Cortex of kidney (tissue), 1 donor: ENCODE measurements at places on chromosomes 13 and 19.

GRCh38 chr13:51781246-51782022 lies 22.5 kb downstream of the DHRS12 start:
- no peak for DNase-seq

GRCh38 chr13:27601803-27602202 lies 18.5 kb downstream of the LNX2 start:
- DNase-seq = no peak

GRCh38 chr19:33721735-33722297 lies 74.9 kb upstream of the KCTD15 start:
- DNase-seq = no peak

DNA sequence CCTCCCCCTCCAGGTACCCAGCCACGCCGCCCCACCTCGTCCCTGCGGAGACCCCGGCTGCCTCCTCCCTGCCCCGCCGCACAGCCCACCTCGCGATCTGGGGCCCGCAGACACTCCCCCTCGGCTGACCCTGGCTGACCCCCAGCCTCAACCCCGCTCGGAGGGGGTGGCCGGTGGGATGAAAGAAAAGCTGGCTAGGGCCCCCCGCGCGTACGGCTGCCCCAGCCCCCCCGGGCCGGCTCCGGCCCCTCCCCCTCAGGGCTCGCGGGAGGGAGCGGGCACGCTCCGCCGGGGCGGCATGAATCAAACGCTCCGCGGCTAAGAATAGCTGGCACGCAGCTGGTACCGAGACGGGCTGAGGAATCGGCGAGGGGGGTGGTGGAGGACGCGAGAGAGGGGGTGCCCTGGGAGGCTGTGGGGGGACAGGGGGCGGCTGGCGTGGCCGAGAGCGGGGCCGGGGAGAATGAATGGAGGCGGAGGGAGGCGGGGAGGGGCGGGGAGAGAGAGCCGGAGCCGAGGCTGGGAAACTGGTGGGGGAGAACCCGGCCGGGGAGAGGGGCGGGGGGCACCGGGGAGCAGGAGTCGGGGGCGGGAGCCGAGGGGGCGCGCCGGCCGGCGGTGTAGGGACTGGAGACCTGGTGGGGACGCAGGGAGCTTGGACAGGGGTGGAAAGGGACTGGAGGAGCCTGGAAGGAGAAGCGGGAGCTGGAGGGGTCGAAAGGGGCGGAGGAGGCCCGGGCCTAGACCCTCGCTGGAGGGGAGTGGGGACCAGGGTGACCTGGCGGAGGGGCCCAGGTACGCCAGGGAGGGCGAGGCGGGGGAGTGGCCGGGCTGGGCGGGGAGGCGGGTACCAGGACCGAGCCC lies 1.1 kb downstream of the SHANK1 start:
- no peak for DNase-seq
